ENCODE measurements at places on chromosomes 3 and 15.

DNA sequence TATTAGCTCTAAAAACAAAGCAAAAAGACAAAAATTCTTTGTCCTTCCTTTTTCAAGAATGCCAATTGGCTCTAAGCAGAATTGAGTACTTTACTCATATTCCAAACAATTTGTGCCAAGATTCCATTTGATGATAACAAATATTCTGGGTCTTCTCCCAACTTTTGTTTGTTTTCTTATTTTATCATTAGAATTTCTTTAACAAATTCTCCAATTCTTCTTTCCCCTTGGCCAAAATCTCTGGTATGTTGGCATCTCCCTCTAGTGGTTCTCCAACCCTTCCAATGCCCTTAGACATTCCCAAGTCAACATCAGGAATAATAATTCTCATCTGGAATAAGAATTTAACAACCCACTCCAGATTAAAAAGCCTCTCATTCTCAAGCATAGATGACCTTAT is 5.3 kb downstream of the CPOX start:
- no peak for DNase-seq

DNA sequence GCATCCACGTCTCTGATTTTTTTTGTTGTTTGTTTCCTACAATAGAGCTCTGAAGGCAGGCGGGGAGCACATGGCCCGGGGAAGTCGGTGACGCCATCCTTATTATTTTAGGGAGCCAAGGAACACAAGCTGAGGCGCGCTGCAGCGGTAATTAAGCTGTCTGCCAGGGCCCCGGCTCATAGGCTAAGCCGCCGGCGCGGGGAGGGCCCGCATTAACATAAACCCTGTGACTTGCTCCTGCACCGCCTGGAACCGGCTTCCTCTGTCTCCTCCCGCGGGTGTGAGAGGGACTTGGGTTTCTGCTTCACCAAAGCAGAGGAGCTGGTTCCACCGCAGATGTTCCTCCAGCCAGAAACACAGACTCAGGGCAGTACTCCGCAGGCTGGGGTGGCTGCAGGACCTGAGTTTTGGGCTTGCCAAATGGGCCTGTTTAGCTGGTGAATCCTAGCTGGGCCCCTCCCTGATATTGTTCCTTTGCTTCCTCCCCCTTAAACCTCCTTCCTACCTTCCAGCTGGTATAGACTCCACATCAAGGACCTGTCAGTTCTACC is 25.3 kb downstream of the ANP32A start:
- peak; percentile 88 for DNase-seq

DNA sequence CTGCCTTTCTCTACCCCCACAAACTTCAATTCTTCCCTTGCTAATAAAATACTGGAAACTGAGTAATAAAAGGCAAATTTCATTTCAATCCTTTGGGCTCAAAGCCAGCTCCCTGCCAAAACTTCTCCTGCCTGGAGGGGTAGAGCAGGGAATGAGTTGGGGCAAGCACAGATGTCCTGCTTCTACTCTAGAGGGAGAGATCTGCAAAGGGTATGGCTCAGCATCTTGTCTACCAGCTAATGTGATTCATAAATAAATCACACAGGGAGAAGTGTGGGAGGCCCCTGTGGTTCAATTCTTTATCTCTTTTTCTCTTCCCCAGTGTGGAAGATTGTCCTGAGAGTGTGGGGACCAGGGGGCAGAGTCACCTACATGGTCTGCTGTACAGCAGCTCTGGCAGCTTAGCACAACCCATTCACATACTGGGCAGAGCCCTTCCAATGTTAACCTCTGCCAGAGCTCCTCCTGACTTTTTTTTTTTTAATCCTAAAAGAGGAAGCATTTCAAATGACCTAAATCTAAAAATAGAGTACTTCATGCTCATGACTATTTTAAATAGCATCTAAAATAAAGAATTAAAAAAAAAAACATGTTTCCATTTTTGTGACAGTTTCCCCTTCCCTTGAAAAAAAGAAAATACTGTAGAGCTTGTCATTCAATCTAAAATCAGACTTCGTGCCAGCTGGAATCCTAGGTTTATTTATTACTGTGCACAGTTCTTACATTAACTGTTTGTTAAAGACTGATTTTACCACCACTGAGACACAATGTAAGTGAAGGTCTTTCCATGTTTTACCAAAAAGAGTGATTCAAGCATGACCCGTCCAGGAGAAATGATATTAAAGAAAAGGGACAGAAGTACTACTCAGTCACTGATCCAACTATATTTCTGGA is 1083.7 kb upstream of the CFAP20DC start:
- peak; percentile 38 for DNase-seq

- peak; percentile 1 for DNase-seq
Observed at GRCh38 chr15:53841651-53842050, 82.2 kb upstream of the WDR72 start.

DNA sequence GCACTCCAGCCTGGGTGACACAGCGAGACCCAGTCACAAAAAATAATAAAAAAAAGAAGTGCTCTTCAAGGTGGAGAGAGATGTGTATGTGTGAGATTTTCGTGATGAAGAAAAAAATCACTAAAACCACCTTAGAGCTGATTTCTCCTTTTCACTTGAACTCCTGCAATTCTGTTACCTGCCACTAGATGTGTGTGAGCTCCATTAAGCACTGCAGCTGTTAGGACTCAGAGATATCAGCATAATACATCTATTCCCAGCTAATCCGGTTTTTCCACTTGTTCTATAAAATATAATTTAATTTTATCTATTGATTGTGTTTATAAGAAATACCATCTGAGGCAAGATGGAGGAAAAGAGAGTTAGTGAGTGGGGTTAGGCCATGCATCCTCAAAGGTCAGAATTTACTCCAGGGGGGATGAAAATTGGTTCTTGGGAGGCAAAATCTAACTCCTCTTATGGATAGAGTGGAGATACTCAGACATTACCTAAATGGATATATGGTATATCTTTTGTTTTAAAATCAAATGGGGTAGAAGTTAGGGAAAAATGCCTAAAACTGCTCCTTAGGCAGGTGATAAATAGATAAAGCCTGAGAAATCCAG is 152.7 kb downstream of the IL20RB start:
- peak; percentile 52 for DNase-seq

- no peak for DNase-seq
Observed at GRCh38 chr3:74027121-74027520, 402.4 kb upstream of the PDZRN3 start.

- DNase-seq, result no peak
Observed at GRCh38 chr3:196974661-196975060, 6.0 kb upstream of the PIGZ start.

- no peak for DNase-seq
Observed at GRCh38 chr3:79477242-79477641, 290.6 kb downstream of the ROBO1 start.

DNA sequence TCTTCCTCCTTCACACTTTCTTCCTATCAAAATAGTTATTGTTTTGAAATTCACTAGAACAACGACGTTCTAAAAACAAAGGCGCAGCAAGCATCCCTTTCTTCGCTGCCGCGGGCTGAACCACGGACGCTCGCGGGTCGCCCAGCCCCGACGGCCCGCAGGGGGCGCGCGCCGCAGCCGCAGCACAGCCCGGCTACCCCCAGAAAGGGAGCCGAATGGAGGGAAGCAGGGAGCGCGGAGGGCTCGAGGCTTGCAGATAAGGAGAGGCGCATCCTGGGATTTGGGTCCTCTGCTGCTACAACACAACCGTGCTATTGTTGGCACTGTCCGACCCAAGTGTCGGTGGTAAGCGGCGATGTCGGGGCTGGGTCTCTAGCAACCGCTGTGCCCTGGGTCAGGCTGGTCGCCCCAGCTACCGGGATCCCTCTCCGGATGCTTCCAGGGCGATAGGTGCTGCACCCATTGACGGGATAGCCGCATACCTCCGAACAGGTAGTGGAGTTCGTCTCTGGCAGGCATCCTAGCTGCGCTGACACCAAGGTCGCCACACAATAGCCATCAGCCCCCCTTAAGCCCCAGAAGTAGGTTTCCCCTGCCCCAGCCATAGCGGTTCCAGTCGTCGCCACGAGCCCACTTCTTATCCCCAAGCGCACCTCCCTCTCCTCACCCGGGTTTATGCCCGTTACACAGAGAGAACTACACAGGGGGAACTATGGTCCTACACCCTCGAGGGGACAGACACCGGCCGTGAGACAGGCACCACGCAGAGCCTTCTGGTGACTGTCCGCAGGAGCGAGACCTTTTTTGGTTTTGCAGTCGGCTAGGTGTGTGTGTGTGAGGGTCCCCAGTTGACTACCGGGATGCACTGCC is 6.0 kb downstream of the ONECUT1 start:
- peak; percentile 68 for DNase-seq

DNA sequence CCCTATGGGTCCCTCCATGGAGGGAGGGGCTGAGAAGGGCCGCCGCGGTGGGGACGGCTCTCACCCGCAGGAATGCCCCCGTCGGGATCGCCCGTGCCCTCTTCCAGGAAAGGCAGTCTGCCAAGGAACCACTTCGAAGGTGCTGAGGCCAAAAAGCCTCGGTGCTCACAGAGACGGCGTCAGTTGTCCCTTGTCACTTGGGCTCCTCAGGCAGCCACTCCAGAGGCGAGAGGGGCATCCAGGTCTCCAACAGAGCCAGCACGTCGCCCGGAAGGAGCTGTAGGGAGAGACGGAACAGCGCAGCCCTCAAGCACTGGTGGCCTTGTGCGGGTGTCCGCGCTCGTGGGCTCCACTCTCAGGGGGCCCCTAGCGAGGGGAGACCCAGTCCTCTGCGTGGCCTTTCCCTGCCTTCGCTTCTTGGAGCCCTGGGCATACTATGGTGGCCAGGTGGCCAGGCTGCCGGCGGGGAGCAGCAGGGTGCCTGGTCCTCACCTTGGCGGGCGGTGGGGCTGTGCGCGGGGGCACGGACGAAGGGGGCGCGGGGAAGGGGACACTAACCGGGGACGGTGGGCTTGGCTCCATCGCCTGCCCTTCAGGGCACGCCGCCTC is 994 bp downstream of the MESP1 start:
- peak; percentile 36 for DNase-seq

GRCh38 chr3:37243820-37244748 is 69.7 kb upstream of the LRRFIP2 start:
- DNase-seq, result peak; percentile 51

- no peak for DNase-seq
Observed at GRCh38 chr3:40753951-40754350, 229.2 kb downstream of the ZNF621 start.

DNA sequence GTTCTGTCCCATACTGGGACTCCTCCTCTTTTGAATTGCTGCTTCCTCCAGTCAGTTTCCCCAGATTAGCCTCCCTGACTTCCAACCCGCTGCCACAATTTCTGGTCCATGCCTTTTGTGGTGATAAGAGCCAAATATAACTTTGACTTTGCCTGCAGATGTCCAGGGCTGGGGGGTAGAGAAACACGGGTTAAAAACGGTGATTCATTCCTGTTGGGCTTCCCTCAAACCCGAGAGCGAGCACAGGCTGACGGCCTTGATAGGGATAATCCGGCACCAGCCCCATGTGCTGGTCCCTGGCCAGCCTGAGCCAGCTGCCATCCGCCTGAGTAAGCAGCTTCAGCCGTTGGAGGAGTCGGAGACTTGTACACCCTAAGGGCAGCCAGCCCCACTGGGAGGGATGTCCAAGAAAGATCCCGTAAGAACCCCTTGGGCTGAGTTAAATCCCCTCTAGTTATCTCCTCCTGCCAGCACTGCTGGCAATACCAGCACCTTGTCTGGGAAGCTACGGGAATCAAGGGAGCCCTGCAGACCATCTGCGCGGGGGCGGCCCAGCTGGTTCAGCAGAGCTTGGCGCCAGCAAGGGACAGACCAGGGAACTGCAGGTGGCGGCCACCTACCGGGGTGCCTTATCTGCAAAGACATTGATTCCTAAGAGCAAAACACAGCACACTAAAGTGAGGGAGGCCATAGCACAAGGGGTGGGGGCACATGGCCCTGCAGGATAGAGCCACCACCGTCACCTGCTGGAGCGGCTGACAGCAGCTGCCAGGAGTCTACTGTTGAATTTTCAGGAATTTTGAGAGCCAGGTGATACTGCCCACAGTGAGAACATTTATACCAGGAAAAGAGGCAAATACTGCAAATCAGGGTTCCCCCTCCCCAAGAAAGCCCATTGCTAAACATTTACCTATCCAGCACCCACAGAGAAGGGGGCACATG is 18.1 kb downstream of the CSPG4 start:
- peak; percentile 83 for DNase-seq

DNA sequence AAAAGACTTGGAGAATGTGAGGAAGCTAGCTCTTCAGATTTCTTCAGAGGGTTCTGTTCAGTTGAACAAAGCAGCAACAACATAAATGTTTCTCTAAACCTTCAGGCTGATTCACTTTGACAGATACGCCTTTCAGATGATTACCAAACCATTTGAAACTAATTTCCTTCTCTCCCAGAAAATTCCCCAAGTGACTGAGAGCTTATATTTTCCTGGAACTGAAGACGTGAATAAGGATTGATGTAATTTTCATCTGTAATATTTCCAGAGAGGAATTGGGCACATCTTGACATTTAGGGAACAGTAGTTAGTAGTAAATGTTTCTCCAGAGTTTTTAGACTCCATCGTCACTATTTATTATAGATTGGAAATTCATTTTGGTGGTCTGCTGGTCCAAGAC is 108.6 kb upstream of the AADACL2 start:
- DNase-seq, result no peak

- DNase-seq, result no peak
Observed at GRCh38 chr3:133426721-133427120, 26.9 kb downstream of the BFSP2 start.

DNA sequence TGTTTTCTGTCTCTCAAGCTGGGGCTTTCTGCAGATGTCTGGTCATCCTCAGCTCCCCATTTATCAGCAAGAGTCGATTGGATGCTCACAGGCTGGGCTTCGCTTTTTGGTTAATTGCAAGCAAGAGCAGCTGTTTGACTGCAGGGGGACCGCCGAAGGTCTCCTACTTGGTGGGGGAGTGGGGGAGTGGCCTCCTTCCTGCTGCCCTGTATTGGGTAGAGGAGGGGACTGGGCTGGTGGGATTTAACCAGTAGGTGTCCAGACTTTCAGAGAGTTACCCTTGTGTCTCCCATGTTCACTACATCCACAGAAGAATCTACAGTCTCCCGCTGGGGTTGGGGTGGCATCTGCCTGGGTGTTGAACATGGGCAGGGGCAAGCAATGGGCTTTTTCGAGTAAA is 78.7 kb downstream of the PLXNA1 start:
- DNase-seq, result no peak

GRCh38 chr3:146322216-146322817 is 71.4 kb upstream of the PLSCR4 start:
- no peak for DNase-seq

DNA sequence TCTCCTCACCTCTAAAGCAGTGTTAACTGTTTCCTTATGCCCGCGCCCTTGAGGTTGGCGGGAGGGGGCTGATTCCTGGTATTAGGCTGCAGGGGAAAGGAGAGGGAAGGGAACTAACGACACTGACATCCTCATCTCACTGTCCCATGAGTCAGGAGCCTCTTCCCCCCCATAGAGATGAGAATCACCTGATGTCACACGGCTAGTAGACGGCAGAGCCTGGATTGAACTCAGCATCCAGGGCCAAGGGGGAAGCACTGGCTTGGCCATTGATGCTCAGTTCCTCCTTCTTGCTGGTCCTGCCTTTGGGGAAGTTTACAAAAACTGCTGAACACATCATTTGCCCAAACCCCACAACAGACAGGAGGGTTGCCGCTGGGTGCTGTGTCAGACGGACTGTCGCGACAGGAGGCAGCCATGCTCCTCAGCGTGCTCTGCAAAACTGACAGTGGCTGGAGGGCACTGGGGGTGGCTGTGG is 38.5 kb downstream of the IDH2 start:
- peak; percentile 80 for DNase-seq

Data from common myeloid progenitor, CD34-positive (primary cell).